ENCODE measurements at places on chromosomes 16 and 17. TPM values are rescaled to one million over a fixed set of nuclear protein-coding genes. Genes with fewer than 3 reads are reported as not detected.

GRB7 gene
- 55.9 TPM for total RNA-seq

C16orf89 gene
- total RNA-seq, result not detected

MT1H gene
- total RNA-seq, result not detected

CCL4 gene
- total RNA-seq, result not detected

COG1 gene
- total RNA-seq, result 24.8 TPM

HOXB1 gene
- not detected for total RNA-seq

CSHL1 gene
- total RNA-seq, result not detected

TERB1 gene
- total RNA-seq, result not detected

PLXDC1 gene
- 2.9 TPM for total RNA-seq

MT1A gene
- 23.5 TPM for total RNA-seq

LPO gene
- total RNA-seq, result not detected

SCNN1B gene
- total RNA-seq, result 0.57 TPM

- no peak for DNase-seq
Measured at GRCh38 chr17:66841328-66841727, 6.4 kb downstream of the CACNG5 start.

- peak; percentile 57 for DNase-seq
Measured at GRCh38 chr17:59641799-59642484, 22.2 kb downstream of the CLTC start.

DNA sequence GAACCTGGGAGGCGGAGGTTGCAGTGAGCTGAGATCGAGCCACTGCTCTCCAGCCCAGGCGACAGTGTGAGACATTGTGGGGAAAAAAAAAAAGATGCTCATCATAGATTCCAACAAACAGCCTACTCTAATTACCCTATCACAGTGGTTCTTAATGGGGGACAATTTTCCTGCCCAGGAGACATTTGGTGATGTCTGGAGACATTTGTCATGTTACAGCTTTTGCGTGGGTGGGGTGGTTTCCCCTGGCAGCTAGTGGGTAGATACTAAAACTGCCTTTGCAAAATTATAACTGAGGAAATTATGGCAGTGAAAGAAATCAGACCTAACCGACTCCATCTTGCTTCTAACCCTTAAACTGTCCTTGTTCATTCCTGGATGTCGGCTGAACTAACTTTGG, 92.5 kb upstream of the RBL2 start:
- DNase-seq, result no peak

- DNase-seq, result no peak
Measured at GRCh38 chr17:31060791-31061550, 33.8 kb upstream of the NF1 start.

- DNase-seq, result no peak
Measured at GRCh38 chr16:8867932-8868415, 832 bp downstream of the CARHSP1 start.

DNA sequence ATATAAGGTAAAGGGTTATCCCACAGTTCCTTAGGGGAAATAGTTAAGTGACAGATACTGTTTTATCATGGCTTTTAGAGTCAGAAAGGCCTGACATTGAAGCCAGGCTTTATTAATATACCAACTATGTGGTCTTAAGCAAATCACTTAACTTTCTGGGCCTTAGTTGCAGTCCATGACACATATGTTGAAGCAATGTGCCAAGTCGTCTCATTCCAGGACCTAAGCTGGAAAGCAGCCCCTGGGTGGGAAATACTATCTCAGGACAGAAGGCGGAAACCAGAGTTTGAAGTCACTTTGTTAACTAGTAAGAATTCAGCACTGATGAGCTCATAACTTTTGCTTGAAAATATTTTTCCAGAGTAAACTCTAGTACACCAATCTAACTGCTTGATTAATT, 80.0 kb downstream of the USP32 start:
- DNase-seq, result no peak

DNA sequence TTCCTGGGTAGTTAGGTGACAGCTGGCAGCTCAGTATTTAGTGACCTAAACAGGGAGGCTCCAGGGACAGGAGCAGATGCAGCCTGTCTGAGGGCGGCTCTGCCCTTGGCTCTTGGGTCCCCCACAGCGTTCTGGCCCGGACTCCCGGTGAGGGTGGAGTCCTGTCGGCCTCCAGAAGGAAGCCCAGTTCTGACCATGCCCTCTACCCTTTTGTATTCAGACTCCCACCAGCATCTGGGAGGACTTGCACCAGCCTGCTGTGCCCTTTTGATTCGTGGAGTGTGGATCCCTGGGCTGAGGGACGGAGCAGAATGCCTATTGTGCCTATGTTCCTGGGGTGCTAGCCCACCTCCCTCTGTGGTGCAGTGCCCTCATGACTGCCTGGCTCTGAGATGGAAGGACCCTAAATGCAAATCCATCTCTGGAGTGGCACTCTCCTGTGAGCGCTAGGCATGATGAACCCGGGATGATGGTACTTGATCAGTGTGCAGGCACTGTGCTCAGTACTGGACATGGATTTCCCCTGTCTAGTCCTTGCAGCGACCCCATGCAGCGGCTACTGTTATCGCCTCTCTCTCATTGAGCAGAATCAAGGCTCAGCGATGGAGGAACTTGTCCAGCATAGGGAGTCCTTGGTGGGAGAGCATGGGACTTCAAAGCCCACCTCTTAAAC, 123.1 kb downstream of the SNX29 start:
- no peak for DNase-seq

GRCh38 chr16:1839554-1839953, 12.5 kb downstream of the FAHD1 start:
- DNase-seq, result no peak

DNA sequence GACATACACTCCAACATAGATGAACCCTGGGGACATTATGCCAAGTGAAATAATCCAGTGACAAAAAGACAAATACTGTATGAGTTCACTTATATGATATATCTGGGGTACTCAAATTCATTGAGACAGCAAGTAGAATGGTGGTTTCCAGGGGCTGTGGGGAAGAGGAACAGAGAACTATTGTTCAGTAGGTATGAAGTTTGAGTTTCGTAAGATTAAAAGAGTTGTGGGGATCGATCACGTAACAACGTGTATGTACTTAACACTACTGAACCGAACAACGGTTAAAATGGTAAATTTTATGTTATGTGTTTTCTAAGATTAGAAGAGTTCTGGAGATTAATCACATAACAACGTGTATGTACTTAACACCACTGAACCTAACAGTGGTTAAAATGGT, 100.8 kb downstream of the HS3ST3A1 start:
- DNase-seq, result no peak

- peak; percentile 99 for DNase-seq
Measured at GRCh38 chr17:49788478-49789242, at the start of gene KAT7. Gene KAT7, plus strand, starts transcription at chr17:49788681. Its CDS starts 154 bp downstream, at chr17:49788835.

DNA sequence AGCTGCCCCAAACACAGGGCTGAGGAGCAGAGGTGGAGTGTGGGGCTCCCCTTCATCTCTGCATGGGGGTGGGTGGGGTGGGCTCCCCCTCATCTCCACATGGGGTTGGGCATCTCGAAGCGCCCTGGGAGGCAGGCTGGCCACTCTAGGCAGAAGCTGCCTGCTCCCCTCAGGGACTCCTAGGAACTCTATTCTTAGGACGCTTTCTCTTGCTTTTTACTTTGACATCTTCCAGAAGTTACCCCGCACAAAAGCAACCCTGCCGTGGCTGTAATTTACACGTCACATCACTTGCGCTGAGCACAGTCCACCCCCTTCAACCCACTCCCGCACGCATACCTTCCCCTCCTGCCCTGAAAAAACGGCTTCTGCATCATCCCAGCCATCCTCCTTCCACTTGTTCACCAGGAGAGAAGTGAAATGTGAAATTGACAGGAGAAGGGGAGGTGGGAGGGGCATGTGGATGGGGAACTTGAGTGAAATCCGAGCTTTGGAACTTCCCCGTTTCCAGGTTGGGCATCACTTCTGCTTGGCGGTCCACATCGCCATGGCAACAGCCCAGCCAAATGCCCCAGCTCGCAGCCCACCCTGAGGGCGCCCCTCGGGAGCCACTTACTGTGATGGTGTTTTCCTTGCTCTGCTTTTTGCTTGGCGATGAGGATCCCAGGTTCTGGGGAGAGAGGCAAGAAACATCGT, 53.7 kb upstream of the RCVRN start:
- DNase-seq, result no peak

- no peak for DNase-seq
Measured at GRCh38 chr17:59427425-59427921, 96.0 kb downstream of the YPEL2 start.

GRCh38 chr16:13873835-13874438, 46.0 kb upstream of the ERCC4 start:
- DNase-seq, result peak; percentile 10

DNA sequence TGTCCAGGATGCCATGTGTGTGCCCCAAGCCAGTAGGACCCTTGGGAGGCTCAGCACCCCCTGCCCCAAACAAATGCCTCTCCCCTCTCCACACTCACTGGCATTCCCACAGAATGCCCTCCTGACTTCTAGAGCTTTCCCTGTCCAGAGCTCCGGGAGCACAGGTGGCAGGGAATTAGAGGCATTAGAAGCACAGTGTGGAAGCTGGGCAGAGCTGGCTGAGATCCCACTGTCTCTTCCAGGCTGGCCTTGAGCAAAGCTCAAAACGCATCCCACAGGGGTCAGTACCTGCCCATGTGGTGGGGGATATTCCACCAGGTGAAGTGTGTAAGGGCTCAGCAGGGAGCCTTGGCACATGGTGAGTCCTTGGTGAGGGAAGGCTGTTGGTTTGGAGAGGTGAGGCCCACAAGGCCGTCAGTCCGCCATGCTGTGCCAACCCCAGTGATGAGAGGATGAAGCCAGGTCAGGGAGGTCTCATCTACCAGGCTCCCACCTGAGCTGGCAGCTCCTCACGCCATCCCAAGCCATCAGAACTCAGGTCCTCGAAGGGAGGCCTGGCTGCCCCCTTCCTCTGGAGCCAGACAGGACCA, 18.1 kb downstream of the ENDOV start:
- no peak for DNase-seq

GRCh38 chr17:60049936-60050335, 28.8 kb downstream of the HEATR6 start:
- DNase-seq, result no peak

- DNase-seq, result no peak
Measured at GRCh38 chr16:31474173-31474714, 2.3 kb downstream of the TGFB1I1 start.

GRCh38 chr16:89845417-89845816, 17.1 kb downstream of the SPIRE2 start:
- DNase-seq, result no peak

DNA sequence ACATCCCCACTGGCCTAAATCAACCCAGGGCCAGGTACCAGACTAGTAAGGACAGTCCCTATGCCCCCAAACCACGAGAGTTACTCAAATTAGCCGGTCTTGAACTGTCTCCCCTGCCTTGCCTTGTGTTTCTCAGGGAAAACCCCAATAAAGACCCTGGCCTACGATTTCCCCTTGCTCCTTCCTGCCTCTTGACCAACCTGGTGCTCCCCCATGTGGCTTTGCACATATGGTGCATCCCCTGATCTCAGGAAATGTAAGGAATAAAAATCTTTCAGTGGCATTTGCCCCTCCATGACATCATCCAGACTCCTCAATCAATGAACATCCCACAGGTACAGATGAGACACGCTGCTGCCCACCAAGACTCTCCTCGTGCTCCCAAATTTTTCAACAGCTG, 87.9 kb downstream of the ZNF18 start:
- no peak for DNase-seq

GRCh38 chr17:57508671-57509070, 236.4 kb downstream of the CCDC182 start:
- no peak for DNase-seq

DNA sequence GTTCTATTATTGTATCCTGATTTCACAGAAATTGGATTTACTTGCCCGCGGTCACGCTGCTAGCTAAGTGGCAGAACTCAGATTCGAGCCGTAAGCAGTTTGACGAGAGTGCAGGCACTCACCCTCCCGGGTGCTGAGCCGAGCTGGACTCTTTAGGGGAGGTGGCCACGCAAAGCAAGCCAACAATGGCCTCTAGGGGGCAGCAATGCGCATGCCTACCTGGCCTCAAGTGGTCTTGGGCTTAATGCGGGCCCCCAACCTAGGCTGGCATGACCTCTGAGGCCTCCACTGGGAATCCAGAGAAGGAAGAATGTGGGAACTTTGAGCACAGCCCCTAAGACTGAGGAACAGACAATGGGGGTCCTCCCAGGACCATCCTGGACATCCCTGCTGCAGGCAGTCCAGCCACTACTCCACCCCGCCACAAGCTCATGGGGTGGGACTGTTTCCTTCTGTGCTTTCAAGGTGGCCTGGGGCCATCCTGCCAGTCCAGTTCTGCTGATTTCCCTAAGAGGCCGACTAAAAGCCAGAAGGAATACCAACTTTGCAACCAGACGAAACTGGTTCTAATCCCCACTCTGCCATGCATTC, 276.5 kb downstream of the XYLT1 start:
- no peak for DNase-seq

GRCh38 chr17:51435641-51436091, 175.3 kb downstream of the UTP18 start:
- DNase-seq, result peak; percentile 46

GRCh38 chr16:76176153-76176552, 101.0 kb upstream of the CNTNAP4 start:
- DNase-seq, result no peak

GRCh38 chr17:9499041-9499440, 76.6 kb downstream of the STX8 start:
- no peak for DNase-seq

DNA sequence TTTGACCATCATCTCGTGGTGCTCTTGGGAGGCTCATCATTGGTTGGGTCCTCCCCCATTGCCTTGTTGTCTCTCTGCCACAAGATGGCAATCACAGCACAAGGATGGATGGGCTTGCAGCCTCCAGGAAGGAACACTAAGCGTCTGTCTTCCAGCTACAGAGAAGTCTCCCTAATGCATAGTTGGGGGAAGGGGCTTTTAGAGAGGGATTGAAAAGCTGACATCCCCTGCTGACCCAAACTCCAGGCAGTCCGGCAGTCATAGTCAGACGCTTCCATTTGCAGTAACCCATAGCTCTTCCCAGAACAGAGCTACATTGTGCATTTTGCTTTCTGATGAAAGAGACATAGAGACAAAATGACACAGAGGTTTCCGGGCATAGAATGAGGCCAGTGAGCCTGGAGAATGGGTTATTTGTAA, 111.4 kb downstream of the UTP18 start:
- peak; percentile 6 for DNase-seq

- no peak for DNase-seq
Measured at GRCh38 chr16:59701963-59702930, 968.1 kb upstream of the GOT2 start.

GRCh38 chr16:995087-995486, 13.5 kb downstream of the SOX8 start:
- DNase-seq, result no peak
